ENCODE measurements at places on chromosomes 7 and 10. TPM values are rescaled to one million over a fixed set of nuclear protein-coding genes. Genes with fewer than 3 reads are reported as not detected.

DNA sequence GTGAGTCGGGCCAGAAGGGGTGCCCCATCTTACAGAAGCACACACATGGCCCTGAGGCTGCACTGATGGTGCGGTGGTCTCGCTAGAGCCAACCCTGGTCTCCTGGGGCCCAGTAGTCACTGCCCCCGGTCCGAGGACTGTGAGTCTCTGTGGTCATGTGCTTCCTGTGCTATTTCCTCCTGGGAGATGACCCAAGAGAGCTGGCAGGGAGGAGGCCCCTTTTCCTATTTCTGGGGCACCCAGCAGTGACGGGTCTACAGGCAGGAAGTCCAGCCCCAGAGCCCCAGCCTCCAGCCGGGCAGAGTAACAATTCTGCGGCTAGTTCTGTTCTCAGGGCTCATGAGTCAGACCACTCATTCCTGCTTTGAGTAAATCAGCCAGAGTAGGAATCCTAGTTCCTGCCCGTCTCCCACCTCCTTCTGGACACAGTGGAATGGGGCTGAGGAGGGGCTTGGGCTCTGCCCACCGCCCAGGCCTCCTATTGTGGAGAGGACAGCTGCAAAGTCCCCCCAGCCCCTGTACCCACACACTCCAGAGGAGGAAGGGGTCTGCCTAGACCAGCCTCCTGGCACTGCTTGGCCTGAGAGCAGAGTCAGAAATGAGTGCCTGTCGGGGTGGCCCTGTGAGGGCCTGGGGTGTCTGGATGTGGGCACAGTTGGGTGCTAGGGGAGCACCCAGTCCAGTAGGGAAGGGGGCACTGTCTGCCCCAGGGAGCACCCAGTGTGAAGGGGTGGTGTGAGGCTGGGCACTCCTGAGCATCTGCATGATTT is 80.5 kb upstream of the PPIF start:
- peak; percentile 60 for DNase-seq

DNA sequence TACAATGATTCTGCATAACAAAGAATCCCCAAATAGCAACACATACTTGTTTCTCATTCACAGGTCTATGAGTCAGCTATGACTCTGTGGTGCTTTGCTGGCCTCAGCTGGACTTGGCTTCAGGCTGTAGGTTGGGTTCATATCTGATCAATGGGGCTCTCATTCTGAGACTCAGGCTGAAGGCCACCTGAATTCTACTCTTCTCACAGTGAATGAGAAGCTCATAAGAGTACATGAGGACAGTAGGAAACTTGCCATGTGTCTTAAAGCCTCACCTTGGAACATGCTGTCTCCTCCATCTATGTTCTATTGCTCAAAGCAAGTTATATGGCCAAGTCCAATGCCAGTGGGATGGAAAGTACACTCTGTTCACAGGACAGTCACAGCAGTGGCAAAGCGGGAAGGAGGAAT is 292.9 kb downstream of the BMPER start:
- no peak for DNase-seq

GRCh38 chr7:158266426-158266816 is 321.2 kb downstream of the PTPRN2 start:
- DNase-seq: no peak

DNA sequence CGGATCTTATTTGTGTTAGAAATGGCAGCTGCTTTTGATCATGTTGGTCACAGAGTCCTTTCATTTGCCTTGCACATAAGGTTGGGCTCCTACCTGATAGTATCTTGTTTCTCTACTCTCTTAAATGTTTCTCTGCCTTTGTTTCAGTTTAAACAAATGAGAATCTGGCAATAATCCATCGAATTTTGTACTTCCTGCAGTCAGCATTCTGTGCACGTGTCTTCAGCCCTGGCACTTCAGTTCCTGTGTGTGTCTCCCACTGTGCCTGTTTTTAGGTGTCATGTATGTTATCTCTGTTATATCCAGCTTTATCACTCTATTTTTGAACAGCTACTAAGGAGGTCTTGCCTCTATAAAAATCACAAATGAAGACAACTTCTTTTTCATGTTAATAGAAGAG is 28.4 kb upstream of the PTER start:
- DNase-seq: no peak

DNA sequence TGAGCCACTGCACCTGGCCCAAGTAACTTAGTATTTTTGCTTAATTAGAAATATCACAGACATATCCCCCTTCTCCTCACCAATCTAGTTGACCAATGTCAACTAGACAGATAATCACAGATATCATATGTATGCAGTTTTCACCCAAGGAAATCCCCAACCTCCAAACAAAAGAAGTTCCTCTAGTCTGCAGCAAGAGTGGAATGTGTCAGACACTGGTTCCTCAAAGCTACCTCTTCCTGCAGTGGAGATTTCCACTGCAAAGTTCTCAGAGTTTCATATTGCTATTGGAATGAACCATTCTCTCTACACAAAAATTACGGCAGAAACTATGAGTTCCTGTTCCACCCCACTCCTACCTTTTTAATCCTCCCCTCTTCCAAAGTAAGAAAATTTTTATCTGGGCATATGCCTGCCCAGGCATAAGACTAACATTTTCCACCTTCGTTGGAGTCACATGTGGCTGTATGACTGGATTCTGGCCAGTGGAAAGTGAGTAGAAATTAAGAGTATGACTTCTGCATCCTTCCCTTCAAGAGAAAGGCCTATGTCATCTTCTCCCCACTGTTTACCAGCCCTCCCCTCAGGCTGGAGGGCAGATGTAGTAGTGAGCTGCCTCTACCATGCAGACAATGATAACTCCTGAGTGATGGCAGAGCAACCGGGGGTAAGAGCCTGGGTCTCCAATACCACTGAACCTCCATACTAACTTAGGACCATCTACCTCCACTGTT is 103.0 kb downstream of the MYOF start:
- DNase-seq: peak; percentile 43

- no peak for DNase-seq
Measured at GRCh38 chr7:101576998-101577397, 52.1 kb downstream of the MYL10 start.

DNA sequence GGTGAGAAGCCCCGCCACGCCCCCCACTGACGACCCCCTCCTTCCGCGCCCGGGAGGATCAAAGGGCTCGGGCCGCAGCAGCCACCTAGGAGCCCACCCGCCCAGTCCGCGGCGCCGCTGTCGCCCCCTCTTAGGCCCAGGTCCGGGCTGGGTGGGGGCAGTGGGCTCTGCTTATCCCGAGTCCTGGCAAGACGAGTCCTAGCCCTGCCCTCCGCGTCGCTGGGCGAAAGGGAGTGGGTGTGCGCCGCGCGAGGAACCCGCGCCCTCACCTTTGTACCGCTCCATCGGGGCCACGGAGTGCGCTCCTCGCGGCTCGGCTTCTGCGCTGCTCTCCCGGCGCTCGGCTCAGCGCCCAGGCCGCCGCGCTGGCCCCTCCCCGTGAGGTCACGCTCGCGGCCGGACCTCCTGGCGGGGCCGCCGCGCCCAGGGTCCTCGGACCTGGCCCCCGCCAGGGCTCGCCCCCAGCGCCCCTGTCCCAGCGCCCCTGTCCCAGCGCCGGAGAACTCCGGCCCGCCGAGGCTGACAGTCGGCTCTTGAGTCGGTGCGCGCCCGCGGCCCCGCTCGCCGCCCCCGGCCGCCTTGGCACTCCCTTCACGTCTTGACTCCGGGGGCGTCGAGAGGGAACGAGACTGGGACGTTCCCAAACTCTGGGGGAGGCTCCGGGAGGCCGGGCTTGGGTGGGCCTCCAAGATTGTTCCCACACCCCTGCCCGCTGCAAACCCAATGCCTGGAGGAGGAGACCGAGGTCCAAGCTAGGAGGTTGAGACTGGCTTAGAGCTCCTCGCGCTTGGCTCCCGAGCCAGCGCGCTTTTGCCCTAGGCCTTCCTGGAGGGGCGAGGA is at the start of gene AFAP1L2:
Gene AFAP1L2, minus strand, starts transcription at position 332 of the 840 bp plus-strand sequence. Its CDS starts 47 bp downstream, at position 285.
- no peak for DNase-seq

GRCh38 chr10:124003070-124003419 is 90.4 kb downstream of the CHST15 start:
- no peak for DNase-seq

DNA sequence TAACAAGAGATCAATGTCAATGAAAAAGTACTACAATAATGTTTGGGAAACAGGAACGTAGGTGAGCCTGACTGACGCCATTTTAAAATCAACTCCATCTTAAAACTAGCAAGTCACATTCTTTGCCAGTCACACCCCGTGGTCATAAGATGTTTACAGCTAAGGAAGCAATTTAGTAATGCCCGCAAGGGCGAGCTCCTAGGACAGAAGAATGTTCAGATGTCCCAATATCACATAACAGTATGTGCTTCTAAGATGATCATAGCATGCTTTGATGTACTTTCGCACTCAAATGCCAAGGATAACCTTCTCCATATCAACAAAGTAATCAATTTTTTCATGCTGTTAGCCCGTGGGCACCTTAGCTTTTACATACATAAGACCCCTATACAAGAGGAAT is 113.8 kb upstream of the EGFR start:
- no peak for DNase-seq

GRCh38 chr10:79586933-79587332 is 23.8 kb upstream of the SFTPA1 start:
- DNase-seq: no peak

GRCh38 chr7:134357486-134357885 is 40.8 kb upstream of the SLC35B4 start:
- no peak for DNase-seq

DNA sequence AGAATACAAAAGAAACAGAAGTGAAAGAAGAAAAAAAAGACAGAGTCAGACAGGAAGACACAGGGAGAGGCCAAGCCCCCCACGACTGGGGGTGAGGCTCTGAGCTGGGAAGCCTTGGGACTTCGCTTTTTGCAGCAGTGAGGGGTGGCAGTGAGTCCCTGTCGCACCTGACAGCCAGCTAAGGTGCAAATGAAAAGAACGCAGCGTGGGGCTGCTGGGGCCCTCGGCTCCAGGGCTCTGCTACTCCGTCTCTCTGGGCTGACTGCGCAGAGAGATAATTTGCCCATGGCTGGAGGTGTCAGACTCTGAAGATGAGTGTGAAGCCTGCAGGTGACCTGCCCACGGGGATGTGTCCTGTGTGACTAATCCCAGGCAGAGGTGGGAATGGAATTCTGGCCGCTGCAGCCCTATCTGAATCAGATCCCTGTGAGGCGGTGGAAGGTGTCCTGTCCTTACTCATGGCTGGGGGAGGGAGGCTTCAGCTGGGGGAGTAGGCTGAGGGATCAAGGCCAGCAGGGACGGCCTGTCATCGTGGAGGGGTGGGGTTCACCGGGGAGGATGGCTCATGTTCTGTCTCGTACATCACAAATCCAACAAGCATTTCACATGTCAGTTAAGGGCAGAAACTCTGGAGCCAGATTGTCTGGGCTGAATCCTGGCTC is 96.4 kb downstream of the SLIT1 start:
- no peak for DNase-seq

DNA sequence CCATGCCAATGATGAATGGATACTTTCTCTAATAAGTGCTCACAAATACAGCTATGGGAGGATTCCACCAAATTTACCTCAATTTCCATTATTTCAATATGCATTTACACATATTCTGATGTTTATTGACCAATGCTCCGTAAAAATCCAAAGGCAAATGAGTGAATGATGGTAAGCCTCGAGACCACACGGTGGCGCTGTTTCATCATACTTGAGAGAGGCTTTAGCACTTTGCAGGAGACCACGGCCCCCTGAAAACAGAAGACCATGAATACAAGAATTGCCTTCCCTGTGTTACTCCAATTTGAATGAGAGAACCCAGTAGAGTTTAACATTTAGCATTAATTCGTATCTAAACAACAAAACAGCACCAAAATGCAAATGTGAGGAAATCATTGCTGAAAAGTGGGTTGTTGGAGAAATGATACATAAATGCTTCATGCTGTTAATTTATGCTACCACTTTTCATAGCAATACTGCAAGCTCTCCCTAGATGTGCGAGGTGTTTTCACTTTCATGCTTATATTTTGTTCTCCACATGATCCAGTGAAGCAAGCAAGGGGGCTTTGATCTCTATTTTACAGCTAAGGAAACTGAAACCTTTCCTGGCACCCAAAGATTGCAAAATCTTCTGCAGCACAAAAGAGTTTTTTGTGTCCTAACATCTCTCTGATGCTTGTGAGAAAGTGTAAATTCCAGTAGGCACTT is 35.4 kb downstream of the TRIL start:
- peak; percentile 56 for DNase-seq

GRCh38 chr7:23893176-23893941 is 183.3 kb downstream of the STK31 start:
- no peak for DNase-seq

GRCh38 chr7:26278770-26279169 is 12.9 kb upstream of the SNX10 start:
- no peak for DNase-seq

DNA sequence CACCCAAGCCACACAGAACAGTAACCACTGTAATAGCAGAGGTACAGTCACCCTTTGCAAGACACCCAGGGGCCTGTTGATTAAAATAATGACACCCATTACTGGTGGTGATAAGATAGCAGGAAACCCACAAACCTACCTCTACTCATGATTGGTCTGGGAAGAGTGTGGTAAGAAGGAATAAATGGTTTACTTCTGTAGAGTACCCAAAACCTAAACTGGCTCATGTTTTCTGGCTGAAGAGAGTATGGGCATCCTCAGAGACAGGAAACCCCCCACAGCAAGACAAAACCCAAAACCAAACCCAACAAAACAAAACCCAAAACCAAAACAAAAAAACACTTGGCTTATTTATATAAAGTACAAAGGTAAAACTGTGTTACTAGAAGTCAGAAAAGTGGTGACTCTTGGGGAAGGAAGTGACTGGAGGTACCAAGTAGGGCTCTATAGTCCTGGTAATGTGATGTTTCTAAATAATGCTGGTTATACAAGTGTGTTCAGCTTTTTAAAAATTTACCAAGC is 15.5 kb upstream of the DNAJB12 start:
- peak; percentile 27 for DNase-seq

DNA sequence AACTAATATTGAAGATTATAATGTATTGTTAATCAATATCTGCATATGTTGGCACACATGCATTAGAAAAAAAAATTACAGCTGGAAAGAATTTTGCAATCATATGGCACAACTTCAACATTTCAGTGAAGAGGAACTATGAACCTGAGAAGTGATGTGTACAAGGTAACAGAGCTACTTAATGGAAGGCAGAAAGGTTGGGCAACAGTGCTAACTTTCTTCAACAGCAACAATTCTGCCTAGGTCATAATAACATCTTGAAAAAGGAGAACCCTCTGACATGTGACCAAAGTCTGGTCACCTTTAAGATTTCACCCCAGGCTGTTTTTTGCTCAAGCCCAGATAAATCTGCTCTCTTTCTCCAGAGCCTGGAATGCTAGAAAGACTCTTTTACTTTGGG is 47.9 kb upstream of the SKAP2 start:
- no peak for DNase-seq

The SPDYE3 gene
- total RNA-seq: not detected

The CPSF4 gene
- 65.9 TPM for total RNA-seq

The KIAA1549 gene
- 0.93 TPM for total RNA-seq

The SH2D4B gene
- total RNA-seq: 0.34 TPM

The FAM25A gene
- total RNA-seq: not detected

The COL26A1 gene
- total RNA-seq: 0.22 TPM

The SFTPA1 gene
- total RNA-seq: not detected

All from activated T-cell treated with anti-CD3 and anti-CD28 coated beads, Interleukin-2, amount 50 U/mL, for 72 hours (primary cell).